ENCODE measurements at places on chromosomes 1 and 21. TPM values are rescaled to one million over a fixed set of nuclear protein-coding genes. Genes with fewer than 3 reads are reported as not detected.

ZFP69 gene
- polyA plus RNA-seq = 1.7 TPM

- DNase-seq = no peak
Observed at GRCh38 chr1:150386592-150386991, 22.6 kb downstream of the RPRD2 start.

GNG4 gene
- polyA plus RNA-seq = not detected

DNA sequence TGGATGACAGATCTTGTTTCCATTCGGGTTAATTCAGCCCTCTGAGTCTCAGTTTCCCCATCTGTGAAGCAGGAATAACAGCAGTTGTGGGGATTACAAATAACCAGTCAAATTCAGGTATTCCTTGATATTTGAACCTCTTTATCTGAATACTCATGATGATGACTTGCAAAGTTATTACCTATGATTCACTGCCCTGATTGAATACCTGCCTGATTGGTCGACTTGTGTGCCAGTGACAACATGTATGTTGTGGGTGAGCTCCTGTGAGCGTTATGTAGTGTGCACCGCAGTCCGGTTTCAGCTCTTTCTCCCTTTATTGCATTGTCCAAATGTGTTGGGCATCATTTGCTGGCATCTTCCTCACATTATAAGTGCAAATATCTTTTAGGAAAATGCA lies 9.5 kb upstream of the TMEM61 start:
- DNase-seq = no peak

DNA sequence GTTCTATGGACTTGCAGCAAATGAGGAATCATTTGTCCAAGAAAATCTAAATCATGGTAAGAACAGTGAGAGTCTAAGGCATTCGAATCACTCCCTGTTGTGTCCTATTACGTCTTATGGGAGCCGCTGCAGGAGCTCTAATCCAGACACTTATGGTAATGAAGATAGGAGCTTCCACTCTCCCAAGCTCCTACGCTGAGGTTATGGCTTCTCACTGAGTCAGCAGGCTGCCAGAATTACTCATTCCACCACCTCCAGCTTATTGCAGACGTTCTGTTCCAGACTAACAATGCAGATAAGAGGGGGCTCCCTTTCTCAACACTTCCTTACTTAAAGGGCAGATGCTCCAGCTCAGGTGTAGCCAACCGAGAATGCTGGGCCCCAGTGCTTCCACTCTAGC lies 212.6 kb downstream of the GREM2 start:
- DNase-seq = no peak

CD2 gene
- polyA plus RNA-seq = 0.53 TPM

DNA sequence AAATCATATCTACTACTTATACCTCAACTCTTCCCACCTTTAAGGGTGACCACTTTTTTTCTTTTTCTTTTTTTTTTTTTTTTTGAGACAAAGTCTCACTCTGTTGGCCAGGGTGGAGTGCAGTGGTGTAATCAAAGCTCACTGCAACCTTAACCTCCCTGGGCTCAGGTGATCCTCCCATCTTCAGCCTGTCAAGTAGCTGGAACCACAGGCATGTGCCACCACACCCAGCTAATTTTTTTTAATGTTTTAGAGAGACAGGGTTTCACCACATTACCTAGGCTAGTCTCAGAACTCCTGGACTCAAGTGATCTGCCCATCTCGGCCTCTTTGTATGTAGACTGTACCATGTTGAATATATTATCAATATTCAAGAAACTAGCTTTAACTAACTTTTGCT lies 39.4 kb downstream of the NRDC start:
- no peak for DNase-seq

DNA sequence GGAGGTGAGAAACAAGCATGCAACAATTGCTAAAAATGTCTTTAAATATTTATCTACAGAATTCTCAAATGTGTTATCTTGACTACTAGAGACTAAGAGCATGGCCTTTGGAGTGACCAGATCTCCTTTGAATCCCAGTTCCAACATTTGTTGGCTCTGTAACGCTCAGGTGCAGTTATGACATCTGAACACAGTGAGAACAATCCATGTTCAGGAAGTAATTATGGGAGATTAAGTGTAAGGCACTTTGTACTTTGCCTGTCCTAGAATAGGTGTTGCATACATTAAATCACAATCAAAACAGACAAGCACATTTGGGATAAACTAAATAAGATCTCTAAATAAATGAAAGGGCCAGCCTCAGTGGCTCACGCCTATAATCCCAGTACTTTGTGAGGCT lies 454.5 kb downstream of the SMYD3 start:
- DNase-seq = no peak

GRCh38 chr21:37461479-37461878 lies 94.9 kb downstream of the DYRK1A start:
- no peak for DNase-seq

DNA sequence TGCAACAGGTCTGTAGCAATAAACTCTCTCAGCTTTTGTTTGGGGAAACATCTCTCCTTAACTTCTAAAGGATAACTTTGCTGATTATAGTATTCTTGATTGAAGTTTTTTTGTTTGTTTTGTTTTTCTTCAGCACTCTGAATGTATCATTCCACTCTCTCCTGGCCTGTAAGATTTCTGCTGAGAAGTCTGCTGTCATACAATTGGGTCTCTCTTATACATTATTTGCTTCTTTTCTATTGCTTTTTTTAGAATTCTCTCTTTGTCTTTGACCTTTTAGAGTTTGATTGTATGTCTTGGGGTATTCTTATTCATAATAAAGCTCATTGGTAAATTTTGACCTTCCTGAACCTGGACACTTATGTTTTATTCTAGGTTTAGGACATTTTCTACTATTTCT lies 386.3 kb downstream of the MRPL39 start:
- DNase-seq = no peak

GRCh38 chr1:81664341-81664740 lies 136.4 kb upstream of the ADGRL2 start:
- DNase-seq = no peak

OR2W3 gene
- not detected for polyA plus RNA-seq

DNA sequence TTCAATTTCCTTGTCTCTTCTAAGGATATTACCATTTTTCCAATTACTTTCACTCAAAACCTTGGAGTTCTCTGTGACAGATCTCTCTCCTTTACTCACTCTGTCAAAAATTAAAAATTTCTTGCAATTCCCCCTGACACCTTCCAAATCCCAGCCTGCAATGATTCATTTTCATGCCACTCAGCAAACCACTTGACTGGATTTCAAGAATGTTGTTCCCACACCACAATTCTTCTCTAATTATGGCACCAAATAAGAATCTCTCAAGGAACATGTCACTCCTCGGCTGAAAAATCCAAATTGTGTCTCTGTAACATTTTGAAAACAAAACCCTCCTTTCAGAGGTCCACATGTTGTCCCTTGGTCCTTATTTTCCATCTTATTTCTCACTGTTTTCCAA lies 438.9 kb upstream of the ZP4 start:
- no peak for DNase-seq

RPE65 gene
- not detected for polyA plus RNA-seq

PTGFRN gene
- 21.5 TPM for polyA plus RNA-seq

- no peak for DNase-seq
Observed at GRCh38 chr1:177133977-177134538, 30.5 kb downstream of the ASTN1 start.

DNA sequence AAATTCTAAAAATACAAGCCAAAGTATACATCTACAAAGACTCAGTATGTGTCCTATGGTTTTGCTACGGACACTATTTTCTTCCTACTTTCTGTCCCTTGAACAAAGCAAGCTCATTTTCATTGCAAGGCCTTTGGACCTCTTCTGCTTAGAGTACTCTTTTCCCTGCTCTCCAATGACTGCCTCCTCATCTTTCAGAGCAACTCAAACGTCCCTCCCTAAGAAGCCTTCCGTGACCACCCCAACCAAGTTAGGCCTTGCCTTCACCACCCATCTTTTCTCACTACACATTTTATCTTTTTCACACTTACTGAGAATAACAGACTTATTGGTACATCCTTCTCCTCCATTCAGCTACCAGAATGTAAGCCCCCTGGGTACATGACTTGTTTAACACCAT lies 39.9 kb downstream of the ENAH start:
- DNase-seq = no peak

DNA sequence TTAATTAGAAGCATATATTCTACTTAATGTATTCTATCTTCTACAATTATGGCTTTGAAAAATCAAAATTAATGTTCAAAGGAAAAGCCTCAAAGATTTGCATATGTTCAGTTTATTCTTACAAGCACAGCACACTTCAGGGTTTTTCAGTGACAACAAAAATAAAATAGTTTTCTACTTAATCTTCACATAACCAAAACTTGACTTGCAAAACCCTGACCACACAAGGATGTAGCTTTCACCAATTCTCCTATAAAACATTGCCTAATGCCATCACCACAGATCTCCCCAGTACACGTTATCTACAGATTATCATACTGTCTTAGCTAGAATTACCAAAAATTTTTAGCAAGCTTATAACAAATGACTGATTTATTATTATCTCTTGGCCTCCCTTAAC lies 23.3 kb downstream of the LPAR3 start:
- no peak for DNase-seq

MFAP2 gene
- polyA plus RNA-seq = 8.7 TPM

CD247 gene
- polyA plus RNA-seq = 0.42 TPM

ETV3L gene
- not detected for polyA plus RNA-seq

DNA sequence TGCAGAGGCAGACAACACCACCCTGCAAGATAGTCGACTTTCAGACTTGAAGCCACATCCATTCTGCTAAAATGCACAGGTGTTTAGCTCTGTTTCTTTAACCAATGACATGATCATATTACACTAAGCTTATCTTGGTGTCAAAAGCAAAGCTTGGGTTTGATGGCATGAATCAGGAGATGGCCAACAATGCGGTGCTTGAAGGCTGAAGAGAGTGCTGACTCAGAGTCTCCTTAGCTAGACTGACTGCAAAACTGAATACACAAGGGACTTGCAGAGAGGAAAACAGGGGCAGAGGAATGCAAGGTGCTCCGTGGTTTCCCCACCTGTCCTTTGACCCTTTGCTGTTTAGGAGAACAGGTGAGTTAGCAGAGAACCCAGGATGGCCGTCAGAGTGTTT lies 262.6 kb downstream of the SIPA1L2 start:
- DNase-seq = no peak

DNA sequence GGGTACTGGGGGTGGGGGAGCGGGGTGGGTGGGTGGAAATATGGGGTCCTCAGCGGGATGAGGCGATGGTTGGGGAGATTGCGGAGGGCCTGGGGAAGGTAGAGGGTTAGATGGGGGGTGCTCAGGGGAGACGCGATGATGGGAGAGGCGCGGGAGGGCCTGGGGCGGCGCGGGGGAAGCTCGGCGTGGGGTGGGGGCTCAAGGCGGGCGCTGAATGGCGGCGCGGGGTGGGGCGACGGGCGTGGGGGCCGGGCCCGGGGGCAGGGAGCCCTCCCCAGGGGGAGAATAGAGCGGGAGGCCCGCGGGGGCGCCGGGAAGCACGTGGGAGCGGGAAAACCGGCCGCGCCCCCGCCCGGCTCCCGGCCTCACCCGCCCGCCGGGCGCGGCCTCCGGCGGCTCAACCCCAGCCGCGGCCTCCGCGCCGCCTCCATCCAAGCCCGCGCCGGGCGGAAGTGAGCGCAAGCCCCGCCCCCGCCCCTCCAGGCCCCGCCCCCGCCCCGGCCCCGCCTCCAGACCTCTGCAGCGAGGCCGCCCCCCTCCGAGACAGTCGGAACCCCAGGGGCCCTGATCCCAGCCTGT lies at the start of gene FAAP20:
Gene FAAP20, minus strand, starts transcription at position 454 of the 579 bp plus-strand sequence. Its CDS starts 23 bp downstream, at position 431.
- no peak for DNase-seq

GRCh38 chr1:66791621-66792610 lies 9.2 kb downstream of the INSL5 start:
- DNase-seq = no peak

DNA sequence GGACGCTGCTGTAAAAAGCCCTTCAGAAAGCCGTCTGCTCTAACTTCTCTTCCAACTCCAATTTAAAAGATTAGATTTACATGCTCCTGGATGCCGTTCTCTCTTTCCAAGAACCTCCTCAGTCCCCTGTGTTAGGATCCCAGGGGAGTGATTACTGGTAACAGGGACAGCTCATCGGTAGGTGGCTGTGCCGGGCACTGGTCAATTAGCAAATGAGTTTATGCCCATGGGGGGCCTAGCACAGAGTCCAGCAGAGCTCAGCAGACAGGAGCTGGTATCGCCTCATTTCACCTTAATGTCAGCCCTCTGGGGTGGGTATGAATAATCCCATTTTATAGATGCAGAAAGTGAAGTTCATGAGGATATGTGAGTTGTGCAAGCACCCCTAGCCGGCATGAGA lies 191.9 kb downstream of the GRIK3 start:
- no peak for DNase-seq

AMPD1 gene
- polyA plus RNA-seq = not detected

DNA sequence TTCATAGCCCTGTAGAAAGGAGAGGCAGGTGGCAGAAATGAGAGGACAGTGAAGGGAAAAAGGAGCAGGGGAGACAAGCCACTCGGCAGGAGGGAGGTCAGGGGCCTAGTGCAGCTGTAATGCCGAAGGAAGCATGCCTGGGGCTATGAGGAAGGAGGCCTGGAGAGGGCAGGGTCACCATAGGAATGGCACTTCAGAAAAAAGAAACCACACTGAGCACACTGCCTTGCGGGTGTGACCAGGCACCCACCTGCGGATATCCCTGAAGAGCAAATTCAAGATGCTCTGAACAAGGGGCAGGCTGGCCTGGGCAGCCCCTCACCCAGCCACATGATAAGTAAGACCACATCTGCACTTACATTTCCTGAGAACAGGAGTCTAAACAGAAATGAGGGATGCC lies 104.7 kb downstream of the JAK1 start:
- no peak for DNase-seq

ADORA1 gene
- polyA plus RNA-seq = 17.8 TPM

C1QTNF12 gene
- polyA plus RNA-seq = 0.84 TPM

SIM2 gene
- polyA plus RNA-seq = 0.01 TPM

- DNase-seq = no peak
Observed at GRCh38 chr1:243397613-243398321, 141.9 kb downstream of the SDCCAG8 start.

DNA sequence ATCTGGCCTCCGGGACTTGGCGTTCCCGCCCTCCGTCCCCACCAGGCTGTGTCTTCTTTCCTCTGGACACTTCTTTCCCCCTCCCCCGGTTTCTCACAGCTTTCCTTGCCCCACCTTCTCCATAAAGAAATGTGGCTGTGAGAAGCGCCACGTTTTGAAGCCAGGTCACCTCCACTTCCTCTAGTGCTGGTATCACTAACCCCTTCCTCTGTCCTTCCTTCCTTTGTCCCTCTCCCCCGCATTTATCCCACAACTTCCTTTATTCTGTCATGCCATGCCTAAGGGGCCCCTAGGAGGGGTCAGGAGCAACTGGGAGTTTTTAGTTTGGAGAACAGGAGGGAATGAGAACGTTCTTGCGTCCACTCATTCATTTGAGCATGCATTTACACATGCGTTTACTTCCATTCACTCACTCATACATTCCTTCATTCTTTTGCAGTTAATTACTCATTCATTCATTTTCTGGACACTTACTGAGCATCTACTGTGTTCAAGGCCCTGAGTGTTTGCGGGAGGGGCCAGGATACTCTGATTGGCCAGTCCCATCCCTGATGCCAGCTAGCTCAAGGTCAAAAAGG lies 5.0 kb upstream of the ACOT11 start:
- DNase-seq = no peak

Data from heart left ventricle (tissue), 16 donors.